T-helper 17 cell (primary cell): ENCODE measurements at places on chromosomes 4 and X.

DNA sequence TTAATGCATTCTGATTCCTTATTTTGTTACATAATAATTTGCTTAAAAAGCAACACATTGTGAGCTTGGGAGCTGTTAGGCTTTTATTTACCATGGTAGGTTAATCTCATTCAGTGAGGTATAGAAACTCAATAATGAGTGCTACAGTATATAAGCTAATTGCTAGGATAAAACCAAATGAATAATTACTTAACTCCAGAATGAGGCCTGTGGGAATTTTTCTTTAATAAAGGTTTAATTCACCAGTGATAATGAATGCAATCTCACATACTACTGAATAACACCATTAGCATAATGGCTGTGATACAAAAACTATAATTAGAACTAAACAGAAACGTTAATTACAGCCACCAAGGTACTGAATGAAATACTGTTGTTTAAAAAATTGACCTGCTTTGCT is 326.3 kb downstream of the IQCM start:
- no peaks in the 10 kb centered on the region for H3K36me3 ChIP-seq
- no peaks in the 10 kb centered on the region for H3K27me3 ChIP-seq
- H3K4me3 ChIP-seq, result no peak overlapping the region
- DNase-seq, result no peak
- H3K27ac ChIP-seq, result no peak overlapping the region

GRCh38 chrX:133053861-133054598 is 42.9 kb downstream of the USP26 start:
- peaks cover 1% of the 10 kb centered on the region for H3K27me3 ChIP-seq
- DNase-seq, result no peak
- no peaks in the 10 kb centered on the region for H3K36me3 ChIP-seq
- H3K4me1 ChIP-seq, result no peaks in the 10 kb centered on the region
- no peak overlapping the region for H3K27ac ChIP-seq

DNA sequence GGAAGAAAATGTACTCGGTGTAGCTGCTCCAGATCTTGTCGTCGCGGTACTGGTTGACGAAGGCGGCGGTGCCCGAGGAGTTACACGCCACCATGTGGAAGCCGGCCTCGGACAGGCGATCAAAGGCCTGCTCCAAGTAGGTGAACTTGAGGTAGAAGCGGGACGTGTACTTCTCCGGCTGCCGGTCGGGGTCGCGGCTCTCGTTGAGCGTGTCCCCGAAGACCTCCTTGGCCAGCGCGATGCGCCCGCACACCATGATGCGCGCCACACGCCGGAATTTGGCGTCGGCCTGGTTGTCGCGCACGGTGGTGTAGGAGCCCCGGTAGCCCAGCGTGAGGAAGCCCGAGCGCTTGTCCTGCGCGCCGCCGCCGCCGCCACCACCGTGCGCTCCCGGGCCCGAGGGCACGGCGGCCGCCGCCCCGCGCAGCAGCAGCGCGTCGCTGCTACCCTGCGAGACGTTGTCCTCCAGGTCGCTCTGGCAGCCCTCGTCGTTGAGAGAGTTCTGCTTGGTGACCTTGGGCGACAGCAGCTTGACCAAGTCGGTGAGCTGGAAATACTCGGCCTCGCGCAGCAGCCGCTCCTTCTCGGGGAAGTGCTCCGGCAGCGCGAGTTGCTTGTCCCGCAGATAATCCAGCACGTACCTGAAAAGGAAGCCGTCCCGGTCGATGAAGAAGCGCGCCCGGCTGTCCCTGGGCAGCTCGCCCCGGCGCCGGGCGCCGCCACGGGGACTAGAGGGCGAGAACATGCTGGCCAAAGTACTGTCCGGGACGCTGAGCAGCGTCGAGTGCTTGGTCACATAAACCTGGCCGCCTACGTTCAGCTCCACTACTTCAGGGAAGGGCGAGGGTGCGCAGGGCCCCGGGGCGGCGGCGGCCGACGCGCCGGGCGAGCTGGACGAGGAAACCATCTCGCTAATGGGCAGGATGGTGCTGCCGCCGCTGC is 775 bp downstream of the KCTD8 start:
- H3K4me1 ChIP-seq, result peaks cover 9% of the 10 kb centered on the region
- peak overlapping the region; percentile 71 for H3K4me3 ChIP-seq
- peaks cover 2% of the 10 kb centered on the region for H3K36me3 ChIP-seq
- no peak for DNase-seq

- H3K4me1 ChIP-seq, result no peaks in the 10 kb centered on the region
- no peak overlapping the region for H3K4me3 ChIP-seq
- H3K27ac ChIP-seq, result no peak overlapping the region
Observed at GRCh38 chr4:119783189-119783983, 154.8 kb upstream of the PDE5A start.

DNA sequence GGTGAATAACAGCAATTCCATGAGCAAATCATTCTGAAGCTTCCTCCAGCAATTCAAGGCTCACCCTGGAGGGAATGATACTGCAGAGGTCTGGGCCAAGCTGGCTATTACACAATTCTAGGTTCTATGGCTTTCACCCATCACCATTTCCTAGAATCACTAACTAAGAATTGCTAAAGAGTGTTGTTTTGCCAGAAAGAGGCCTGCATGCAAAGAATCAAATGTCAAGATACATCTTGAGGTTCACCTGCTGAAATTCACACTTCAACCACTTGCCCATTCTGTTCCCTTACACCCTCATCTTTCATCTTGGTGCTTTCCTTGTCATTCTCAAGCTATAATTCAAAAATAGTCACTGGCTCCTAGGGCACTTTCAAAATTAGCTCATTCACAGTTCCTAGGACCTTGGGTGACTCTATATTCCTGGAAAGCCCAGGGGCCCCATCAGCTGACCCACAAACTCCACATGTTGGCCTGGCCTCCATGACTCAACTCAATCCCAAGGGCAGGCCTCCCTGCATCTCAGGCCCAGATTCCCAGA is 7.0 kb downstream of the APBB2 start:
- H3K36me3 ChIP-seq, result no peaks in the 10 kb centered on the region
- H3K27ac ChIP-seq, result no peak overlapping the region
- peaks cover 73% of the 10 kb centered on the region for H3K27me3 ChIP-seq
- no peak for DNase-seq
- no peaks in the 10 kb centered on the region for H3K4me1 ChIP-seq

DNA sequence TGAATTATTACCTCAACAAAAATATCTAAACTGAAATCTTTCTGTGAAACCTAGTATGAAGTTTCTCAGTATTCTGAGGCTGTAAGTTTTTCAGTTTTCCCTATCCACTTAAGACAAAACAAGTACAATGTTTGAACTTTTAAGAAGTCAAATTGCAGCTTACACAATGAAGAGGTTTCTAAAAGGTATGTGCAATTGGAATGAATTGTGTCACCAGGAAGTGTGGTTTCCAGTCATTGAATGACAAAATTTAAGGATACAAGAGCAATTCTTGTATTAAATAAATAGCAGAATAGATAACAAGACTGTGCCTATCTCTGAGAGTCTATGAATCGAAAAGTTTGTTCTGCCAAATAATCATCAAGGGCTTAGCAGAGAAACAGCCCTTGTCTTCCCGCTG is 207.3 kb downstream of the ANKRD50 start:
- DNase-seq, result no peak
- no peak overlapping the region for H3K4me3 ChIP-seq
- H3K36me3 ChIP-seq, result no peaks in the 10 kb centered on the region
- H3K27ac ChIP-seq, result no peak overlapping the region
- H3K27me3 ChIP-seq, result no peaks in the 10 kb centered on the region

DNA sequence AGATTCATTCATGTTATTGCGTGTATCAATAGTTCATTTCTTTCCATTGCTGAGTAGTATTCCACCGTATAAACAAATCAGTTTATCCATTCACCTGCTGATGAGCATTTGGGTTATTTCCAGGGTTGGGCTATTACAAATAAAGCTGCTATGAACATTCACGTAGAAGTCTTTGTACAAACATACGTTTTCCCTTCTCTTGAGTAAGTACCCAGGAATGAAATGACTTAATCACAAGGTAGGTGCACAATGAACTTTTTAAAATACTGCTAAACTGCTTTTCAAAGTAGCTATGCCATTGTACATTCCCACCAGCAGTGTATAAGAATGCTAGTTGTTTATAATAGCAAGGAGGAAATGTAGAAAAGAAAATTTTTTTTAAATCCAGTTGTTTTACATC is 35.9 kb downstream of the SYTL4 start:
- no peaks in the 10 kb centered on the region for H3K4me1 ChIP-seq
- H3K4me3 ChIP-seq, result no peak overlapping the region
- H3K27ac ChIP-seq, result no peak overlapping the region

GRCh38 chrX:121333942-121334341 is 286.5 kb downstream of the GLUD2 start:
- no peaks in the 10 kb centered on the region for H3K4me1 ChIP-seq
- no peaks in the 10 kb centered on the region for H3K27me3 ChIP-seq
- no peaks in the 10 kb centered on the region for H3K36me3 ChIP-seq
- no peak overlapping the region for H3K4me3 ChIP-seq
- no peak overlapping the region for H3K27ac ChIP-seq

DNA sequence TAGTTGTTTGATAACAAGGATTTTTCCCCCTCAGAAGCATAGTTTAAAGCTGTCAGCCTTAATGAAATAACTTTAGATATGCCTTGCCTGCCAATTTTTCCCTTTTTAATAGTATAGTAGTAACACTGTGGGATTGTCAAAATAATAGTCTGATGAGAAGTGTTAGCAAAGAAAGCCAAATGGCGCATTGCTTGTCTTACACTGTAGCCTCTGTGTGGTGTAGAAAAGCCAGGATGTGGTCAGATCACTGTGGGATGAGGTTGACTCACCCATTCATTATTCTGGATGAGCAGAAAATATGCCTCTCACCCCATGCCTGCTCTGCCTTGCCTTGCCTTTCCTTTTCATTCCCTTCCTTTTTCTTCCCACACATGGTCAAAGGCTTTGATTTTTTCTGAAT is 257.8 kb upstream of the NRK start:
- H3K36me3 ChIP-seq, result no peaks in the 10 kb centered on the region
- no peak overlapping the region for H3K27ac ChIP-seq
- H3K27me3 ChIP-seq, result no peaks in the 10 kb centered on the region
- no peak overlapping the region for H3K4me3 ChIP-seq
- H3K4me1 ChIP-seq, result no peaks in the 10 kb centered on the region

DNA sequence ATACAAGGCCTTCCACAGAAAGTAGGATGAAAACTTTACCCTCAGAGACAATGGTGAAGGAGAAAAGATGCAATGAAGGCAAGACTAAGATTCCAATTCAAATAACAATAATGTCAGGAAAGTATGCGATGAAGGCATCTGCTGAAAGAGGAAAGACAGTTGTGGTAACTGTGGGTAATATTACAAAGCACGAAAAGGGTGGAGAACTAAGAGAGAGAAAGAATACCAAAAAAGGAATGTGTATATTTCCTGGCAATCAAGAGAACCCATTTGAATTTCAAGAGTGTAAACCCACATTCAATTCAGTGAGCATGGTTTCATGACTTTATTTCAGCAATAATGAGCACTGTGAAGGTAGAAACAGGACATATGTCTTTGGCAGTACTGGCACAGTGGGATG is 225.5 kb downstream of the PALLD start:
- no peak for DNase-seq
- no peaks in the 10 kb centered on the region for H3K36me3 ChIP-seq
- peaks cover 5% of the 10 kb centered on the region for H3K4me1 ChIP-seq
- no peak overlapping the region for H3K27ac ChIP-seq
- no peaks in the 10 kb centered on the region for H3K27me3 ChIP-seq

GRCh38 chr4:73777612-73778011 is 37.2 kb downstream of the CXCL8 start:
- no peaks in the 10 kb centered on the region for H3K36me3 ChIP-seq
- DNase-seq, result no peak
- no peak overlapping the region for H3K27ac ChIP-seq
- H3K27me3 ChIP-seq, result peaks cover 7% of the 10 kb centered on the region

GRCh38 chrX:97234471-97235081 is 350.9 kb downstream of the RPA4 start:
- H3K27me3 ChIP-seq, result no peaks in the 10 kb centered on the region
- H3K36me3 ChIP-seq, result no peaks in the 10 kb centered on the region
- H3K4me3 ChIP-seq, result no peak overlapping the region
- DNase-seq, result no peak
- no peak overlapping the region for H3K27ac ChIP-seq

GRCh38 chrX:152165033-152165743 is 26.8 kb upstream of the MAGEA10 start:
- H3K27me3 ChIP-seq, result no peaks in the 10 kb centered on the region
- H3K4me1 ChIP-seq, result no peaks in the 10 kb centered on the region
- H3K36me3 ChIP-seq, result no peaks in the 10 kb centered on the region
- no peak for DNase-seq
- H3K4me3 ChIP-seq, result no peak overlapping the region

GRCh38 chr4:121764702-121765367 is at the start of gene SMIM43:
Gene SMIM43, minus strand, starts transcription at chr4:121765164. Its CDS starts 59 bp downstream, at chr4:121765105.
- peaks cover 10% of the 10 kb centered on the region for H3K36me3 ChIP-seq
- no peak within 1 kb of the TSS for H3K27ac ChIP-seq
- H3K4me1 ChIP-seq, result peaks cover 4% of the 10 kb centered on the region
- no peak for DNase-seq

DNA sequence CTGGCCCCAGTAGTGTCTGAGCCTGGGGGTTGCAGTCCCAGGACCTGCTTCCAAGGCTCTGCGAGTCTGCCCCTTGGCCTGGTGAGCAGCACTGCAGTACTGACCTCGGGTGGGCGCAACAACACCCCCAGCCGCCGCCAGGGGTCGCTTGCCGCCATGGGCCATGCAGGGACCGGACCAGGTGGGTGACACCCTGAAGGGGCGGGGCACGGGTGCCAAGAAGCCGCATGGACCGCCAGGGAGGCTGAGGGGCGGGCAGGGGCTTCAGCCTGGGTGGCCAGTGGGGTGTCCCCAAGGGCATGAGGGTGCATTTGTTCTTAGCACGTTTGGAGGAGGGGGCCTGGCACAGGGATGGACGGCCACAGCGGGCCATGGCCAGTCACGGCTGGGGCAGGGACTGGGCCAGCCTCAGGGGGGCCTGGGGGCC is 25.0 kb downstream of the TACC3 start:
- no peak overlapping the region for H3K27ac ChIP-seq
- no peaks in the 10 kb centered on the region for H3K27me3 ChIP-seq

- H3K4me3 ChIP-seq, result no peak overlapping the region
- no peak overlapping the region for H3K27ac ChIP-seq
- no peak for DNase-seq
- H3K36me3 ChIP-seq, result no peaks in the 10 kb centered on the region
- no peaks in the 10 kb centered on the region for H3K27me3 ChIP-seq
Observed at GRCh38 chrX:69074726-69075125, 90.5 kb downstream of the PJA1 start.

DNA sequence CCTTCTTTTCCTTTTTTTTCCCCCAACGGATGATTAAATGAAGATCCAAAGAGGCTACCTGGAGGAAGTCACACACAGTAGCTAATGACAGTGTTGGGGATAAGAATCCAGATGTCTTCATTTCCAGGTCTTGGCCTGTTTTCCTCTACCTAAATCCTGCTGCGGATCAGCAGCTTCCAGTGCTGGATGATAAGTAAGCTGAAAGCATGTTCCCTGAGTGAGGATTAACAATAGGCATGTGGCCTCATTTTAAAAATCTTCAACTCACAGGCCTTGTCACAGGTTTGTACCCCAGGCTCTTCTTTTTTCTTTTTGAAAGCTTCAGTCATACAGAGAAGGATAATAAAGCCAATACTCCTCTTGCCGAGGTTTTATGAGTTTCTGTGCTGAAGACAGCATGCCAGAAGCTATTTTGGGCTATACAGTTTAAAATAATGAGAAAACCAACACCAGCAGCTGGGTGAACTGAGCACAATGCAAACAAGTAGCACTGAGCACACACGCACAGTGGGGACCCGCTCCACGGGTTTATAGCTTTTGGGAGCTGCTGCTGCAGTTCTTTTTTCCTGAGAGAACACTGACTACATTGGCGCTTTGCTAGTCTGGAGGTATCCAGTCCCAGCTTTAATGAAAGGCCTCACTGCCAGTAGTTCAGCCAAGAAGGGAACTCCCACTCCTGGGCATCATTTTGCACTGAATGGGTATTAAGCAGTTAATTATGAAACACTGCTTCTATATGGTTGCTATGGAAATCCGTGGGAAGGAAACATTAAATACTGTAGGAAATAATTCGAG is 184.2 kb upstream of the CTSO start:
- no peak overlapping the region for H3K27ac ChIP-seq
- no peaks in the 10 kb centered on the region for H3K4me1 ChIP-seq
- H3K27me3 ChIP-seq, result no peaks in the 10 kb centered on the region
- no peak overlapping the region for H3K4me3 ChIP-seq
- H3K36me3 ChIP-seq, result no peaks in the 10 kb centered on the region
